ENCODE measurements at places on chromosomes 11 and 22.

DNA sequence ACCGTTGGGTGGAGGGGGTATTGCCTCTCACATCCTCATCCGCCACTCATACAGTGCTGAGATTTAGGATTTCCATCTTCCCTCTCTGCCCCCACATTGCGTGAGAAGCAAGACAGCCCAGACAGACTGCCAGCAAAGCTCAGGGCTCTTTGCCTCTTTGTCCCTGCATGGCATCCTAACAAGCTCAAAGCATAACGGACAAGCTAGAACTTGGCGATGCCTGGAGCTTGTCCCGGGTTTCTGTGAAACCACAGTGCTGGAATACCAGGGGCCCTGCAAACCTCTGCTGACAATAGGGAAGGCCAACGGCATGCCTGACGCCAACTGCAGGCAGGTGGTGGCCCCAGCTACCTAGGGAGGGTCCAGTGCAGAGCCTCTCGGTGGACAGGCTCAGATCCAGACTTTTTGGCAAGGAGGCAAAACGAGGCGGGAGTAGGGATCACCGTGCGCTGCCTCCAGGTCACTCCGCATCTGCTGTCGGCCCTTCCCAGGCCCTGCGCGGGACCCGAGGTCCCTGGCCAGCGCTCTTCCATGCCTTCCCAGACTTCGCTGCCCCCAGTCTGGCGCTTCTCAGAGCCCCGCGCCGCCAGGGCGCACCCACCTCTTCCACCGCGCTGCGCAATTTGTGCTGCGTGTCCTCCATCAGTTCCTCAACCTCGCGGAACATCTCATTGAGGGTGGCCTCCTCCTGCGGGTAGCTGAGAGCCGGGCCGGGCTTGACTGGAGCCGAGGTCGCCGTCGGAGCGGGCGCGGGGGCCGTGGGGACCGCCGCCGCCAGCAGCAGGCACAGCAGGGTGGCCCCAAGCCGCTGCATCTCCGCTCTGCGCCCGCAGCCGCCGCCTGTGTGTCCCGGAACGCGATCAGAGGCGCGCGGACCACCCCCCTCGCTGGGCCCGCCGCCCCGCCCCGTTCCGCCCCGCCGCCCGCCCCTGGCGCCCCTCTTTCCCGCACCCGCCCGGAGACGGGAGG lies at the start of gene DKK3:
TSS of gene DKK3 (minus strand) at position 858 of the 969 bp plus-strand sequence. CDS start at position 814, 44 bp downstream.
- no peak for DNase-seq

DNA sequence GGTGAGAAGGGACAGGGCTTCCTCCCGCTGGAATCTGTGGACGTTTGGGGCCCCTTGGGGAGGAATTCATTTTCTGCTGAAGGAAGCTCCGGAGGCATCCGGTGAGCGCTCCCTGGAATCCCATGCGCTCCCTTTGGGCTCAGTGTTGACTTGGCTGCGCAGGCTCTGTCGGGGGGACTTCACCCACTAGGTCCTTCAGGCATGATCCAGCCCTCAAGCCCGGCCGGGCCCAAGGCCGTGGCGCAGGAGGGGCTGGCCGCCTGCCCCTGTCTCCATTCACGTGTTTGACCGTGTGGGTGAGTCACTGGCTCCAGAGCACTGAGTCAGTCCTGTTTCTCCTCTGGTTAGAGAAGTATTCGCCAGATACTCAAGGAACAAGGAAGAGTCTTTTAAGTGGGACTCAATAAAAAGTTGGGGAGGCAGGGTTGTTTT lies 1.4 kb downstream of the CTTN start:
- peak; percentile 89 for DNase-seq

GRCh38 chr11:127766734-127767133 lies 766.2 kb upstream of the KIRREL3 start:
- DNase-seq = no peak

DNA sequence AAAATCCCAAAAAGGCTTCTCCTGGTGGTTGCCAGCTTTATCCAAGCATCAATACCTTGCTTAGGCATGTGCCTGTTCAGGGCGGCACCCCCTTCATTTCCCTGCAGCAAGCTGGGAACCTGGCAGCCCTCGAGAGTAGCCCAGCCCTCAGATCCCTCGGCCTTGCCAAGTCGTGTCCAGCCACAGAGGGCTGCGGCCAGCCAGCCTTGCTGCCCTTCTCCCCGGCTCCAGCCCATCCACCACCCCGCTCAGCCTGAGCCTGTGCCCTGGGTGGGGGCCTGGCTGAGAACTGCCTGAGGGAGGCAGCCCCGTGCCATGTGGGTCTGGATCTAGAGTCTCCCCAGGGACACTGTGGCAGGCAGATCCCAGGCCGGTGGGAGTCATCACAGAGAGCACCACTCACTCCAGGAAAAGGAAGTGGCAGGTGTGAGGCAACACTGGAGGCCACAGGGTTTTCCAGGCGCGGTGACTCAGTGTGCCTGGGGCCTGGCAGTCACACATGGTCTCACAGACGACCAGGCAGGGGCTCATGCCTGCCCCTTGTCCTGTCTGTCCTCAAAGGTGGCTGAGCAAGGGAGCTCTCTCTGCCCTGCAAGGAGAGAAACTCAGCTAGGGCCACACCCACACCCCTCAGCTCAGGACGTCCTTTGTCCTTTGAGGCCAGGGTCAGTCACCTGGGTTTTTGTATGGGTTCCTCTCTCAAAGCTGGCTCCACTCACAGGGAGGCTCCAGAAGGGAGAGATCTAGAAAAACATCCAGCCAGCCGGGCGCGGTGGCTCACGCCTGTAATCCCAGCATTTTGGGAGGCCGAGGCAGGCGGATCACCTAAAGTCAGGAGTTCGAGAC lies 12.2 kb upstream of the CDC42BPG start:
- DNase-seq = no peak

GRCh38 chr11:66467756-66468155 lies 1.1 kb downstream of the PELI3 start:
- peak; percentile 29 for DNase-seq

Measured in mucosa of gallbladder (tissue), 1 donor.